ENCODE measurements at places on chromosomes 2 and 18. TPM values are rescaled to one million over a fixed set of nuclear protein-coding genes. Genes with fewer than 3 reads are reported as not detected.

The CXCR1 gene
- not detected for total RNA-seq

The SPDYA gene
- 18.7 TPM for total RNA-seq

The EML6 gene
- 4.0 TPM for total RNA-seq

The IFIH1 gene
- 56.0 TPM for total RNA-seq

The IL36B gene
- not detected for total RNA-seq

The SRD5A2 gene
- not detected for total RNA-seq

The CDH19 gene
- total RNA-seq, result not detected

The SPATA3 gene
- total RNA-seq, result not detected

The ZSWIM2 gene
- total RNA-seq, result not detected

The GALR1 gene
- total RNA-seq, result not detected

The KCNS3 gene
- not detected for total RNA-seq

The COL6A3 gene
- 1.9 TPM for total RNA-seq

Data from T-helper 17 cell (primary cell).